ENCODE measurements at places on chromosomes 6 and 20.

GRCh38 chr6:45075246-45075645, 252.9 kb upstream of the RUNX2 start:
- peak; percentile 75 for DNase-seq

DNA sequence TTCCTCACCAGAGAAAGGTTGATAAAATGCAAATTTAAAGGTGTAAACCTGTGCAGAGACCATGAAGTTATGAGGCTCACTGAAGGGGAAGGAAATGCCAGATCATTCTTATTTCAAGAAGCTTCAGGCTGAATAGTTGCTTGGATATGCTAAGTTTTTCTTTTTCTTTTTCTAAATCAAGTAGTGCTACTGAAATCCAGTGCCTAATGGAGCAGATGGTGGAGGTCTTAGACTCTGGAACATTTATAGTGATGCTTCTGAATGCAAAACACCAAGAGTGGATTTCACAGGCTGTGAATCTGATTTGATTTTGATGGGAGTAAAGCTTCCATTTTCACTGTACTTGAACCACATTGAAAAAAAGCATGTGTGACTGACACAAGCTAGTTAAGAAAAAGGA, 151.2 kb upstream of the BEND3 start:
- no peak for DNase-seq

GRCh38 chr6:162443101-162443500, 284.5 kb downstream of the PRKN start:
- no peak for DNase-seq

DNA sequence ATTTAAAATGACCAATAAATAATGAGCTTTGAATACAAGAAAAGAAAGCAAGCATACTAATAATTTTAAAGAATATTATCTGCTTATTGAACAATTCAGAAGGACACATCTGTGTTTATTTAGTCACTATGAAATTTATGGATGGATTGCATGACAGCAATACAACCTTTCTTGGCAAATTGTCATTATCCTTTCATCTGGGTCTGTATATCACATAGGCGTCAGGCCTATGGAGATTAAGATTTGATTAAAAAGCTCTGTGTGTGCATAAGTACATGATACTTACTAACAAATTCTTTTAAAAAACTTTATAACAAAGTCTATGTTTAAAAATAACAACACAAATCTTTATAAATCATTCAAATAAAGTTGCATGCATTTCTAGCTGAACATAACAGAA, 1394.4 kb downstream of the KHDRBS2 start:
- DNase-seq, result no peak

DNA sequence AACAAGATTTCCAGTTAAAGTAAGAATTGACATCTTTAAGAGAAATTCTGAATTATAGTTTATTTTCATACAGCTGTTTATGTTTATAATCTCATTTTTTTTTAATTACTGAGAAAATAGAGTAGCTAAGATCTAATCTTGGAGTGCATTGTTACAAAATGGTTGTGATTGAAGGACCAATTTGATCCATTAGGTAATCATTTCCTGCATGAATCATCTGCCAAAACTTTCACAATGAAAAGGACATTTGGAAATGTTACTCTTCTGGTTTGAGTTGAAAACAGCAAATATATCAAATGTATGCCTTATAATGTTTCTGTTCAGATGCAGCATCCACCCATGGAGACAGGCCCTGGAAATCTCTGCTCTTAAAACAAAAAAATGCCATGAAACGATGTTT, 19.0 kb downstream of the TUBB2A start:
- DNase-seq, result no peak

GRCh38 chr6:131048459-131048858, 14.6 kb downstream of the EPB41L2 start:
- DNase-seq, result no peak

GRCh38 chr20:34834459-34834893, 9.0 kb upstream of the NCOA6 start:
- DNase-seq, result no peak
